ENCODE measurements at places on chromosomes 7 and 10.

GRCh38 chr10:102712843-102713538 lies 1.2 kb downstream of the ARL3 start:
- DNase-seq: no peak

DNA sequence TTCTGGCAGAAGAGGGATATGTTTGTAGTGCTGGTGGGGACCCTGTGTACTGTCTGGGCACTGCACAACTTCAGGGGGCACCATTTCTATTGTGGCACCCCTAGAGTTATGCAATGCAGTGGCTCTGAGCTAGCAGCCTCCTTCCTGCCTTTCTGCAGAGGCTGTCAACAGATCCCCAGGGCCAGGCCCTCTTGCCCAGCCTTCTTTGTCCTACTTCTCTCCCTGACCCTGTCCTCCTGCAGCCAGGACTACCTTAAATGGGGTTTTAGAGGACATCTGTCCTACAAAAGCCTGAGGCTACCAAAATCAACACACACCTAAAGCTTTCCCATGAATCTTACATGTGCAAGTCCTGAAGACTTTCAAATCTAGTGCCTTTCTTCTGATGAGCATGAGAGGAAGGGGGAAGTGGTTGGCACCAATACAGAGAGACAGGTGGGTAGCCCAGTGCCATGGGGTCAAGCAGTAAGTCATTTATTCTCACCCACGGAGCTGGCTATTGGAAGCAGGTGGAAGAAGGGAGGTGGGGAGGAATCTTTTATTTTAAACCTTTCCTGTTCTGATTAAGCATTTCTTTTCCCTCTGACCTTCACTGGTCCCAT lies 2.4 kb downstream of the SPOCK2 start:
- no peak for DNase-seq

- no peak for DNase-seq
Observed at GRCh38 chr10:100008708-100009282, 952 bp downstream of the DNMBP start.

- no peak for DNase-seq
Observed at GRCh38 chr10:22742678-22743077, 28.3 kb upstream of the PIP4K2A start.

DNA sequence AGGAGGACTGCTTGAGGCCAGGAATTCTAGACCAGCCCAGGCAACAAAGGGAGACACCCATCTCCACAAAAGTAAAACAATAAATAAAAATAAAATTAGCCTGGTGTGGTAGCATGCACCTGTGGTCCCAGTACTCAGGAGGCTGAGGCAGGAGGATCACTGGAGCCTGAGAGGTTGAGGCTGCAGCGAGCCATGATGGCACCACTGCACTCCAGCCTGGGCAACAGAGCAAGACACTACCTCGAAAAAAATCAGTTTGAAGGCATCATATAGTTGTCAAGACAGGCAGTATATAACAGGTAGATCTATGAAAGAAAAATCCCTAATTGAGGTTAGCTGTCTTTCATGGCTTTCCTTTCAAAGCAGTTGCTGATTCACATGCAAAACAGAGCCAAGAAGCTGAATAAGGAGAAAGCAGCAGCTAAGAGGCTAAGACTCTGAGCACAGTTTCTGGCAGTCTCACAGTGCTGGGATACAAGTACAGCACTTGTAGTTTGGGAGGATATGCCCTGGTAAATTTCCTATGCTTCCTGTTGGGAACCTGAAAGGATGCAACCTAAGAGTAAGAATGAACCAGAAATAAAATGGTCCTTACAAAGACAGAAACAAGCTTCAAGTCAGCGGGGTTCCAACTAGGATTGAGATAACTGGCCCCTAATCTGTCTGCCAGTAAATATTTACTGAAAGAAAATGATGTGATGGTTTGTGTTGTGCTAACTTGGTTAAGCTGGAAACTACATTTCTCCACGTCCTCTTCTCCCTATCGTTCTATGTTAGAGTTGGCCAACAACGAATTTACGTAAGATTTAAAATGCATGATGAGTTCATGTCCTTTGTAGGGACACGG lies 368.5 kb upstream of the HPS1 start:
- DNase-seq: no peak

- DNase-seq: no peak
Observed at GRCh38 chr10:18608596-18608995, 42.8 kb downstream of the NSUN6 start.

GRCh38 chr10:44824607-44825006 lies 86.5 kb upstream of the TMEM72 start:
- no peak for DNase-seq

DNA sequence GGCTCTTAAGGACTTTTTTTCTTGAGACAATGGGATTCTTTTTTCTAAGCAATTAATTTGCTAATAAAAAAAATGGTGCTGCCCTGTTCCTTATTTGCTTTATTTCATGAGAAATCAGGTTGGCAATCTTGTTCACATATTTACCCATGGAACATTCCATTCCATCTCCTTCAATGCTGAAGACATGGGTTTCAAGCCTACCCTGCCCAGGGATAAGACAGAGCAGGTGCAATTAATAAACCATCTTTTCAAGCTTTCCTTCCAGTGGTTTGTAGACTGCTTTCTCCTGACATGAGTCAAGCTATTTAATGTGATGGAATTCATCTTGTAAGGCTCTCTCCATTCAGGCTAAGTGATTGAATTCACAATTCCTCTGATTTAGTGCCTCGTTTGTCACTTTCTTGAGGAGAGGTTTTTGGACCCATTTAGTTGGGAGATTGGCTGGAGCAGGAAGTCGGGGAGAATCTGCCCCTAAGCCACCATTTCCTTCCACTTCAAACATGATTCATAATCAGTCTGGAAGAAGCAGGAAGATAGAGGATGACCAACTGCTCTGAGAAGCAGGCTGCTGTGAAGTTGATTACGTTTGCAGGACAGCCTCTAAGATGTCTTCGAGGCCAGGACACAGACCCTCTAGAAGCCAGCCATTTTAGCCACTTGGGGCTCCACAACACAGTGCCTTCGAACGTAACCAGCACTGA lies 552.4 kb upstream of the GALNT17 start:
- DNase-seq: no peak

DNA sequence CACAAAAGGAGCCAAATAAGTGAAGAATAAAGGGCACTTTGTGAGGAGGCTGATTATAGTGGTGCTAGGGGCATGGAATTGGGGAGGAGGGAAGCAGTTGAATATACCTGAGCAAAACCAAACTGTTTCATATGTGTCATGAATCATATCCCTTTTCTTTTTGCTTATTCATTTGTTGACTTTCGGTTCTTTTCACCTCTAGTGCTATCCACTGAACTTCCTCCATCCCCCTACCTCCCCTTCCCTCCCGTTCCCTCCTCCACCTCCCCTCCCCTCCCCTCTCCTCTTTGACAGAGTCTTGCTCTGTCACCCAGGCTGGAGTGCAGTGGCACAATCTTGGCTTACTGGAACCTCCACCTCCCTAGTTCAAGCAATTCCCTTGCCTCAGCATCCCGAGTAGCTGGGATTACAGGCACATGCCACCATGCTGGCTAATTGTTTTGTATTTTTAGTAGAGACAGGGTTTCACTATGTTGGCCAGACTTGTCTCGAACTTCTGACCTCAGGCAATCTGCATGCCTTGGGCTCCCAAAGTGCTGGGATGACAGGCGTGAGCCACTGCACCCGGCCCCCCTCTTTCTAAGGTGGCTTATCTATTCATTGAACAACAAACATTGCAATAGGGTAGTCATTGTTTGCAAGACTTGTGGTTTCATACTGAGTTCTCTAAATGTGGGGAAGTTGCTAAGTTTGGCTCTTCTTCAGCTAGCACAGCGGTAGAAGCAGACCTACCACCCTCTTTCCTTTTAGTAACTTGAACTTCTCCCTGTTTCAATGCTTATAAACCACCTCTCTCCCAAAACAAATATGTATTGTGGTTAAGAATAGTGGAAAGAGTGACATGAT lies 150.4 kb upstream of the PRPS1L1 start:
- no peak for DNase-seq

- no peak for DNase-seq
Observed at GRCh38 chr7:105792488-105793370, 83.7 kb downstream of the ATXN7L1 start.

DNA sequence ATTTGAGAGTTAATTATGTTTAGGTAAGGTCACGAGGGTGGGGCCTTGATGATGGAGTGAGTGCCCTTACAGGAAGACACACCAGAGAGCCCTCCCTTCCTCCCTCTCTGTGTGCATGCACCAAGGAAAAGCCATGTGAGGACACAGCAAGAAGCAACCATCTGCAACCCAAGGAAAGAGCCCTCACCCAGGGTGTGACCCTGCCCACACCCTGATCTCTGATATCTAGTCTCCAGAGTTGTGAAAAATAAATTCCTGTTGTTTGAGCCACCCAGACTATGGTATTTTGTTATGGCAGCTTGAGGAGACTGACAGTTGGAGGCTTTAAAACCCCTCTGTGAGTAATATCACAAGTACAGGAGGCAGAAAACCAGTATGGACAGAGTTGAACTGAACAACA lies 15.0 kb upstream of the MCM10 start:
- DNase-seq: no peak

GRCh38 chr10:23975431-23975830 lies 233.5 kb upstream of the KIAA1217 start:
- DNase-seq: no peak

DNA sequence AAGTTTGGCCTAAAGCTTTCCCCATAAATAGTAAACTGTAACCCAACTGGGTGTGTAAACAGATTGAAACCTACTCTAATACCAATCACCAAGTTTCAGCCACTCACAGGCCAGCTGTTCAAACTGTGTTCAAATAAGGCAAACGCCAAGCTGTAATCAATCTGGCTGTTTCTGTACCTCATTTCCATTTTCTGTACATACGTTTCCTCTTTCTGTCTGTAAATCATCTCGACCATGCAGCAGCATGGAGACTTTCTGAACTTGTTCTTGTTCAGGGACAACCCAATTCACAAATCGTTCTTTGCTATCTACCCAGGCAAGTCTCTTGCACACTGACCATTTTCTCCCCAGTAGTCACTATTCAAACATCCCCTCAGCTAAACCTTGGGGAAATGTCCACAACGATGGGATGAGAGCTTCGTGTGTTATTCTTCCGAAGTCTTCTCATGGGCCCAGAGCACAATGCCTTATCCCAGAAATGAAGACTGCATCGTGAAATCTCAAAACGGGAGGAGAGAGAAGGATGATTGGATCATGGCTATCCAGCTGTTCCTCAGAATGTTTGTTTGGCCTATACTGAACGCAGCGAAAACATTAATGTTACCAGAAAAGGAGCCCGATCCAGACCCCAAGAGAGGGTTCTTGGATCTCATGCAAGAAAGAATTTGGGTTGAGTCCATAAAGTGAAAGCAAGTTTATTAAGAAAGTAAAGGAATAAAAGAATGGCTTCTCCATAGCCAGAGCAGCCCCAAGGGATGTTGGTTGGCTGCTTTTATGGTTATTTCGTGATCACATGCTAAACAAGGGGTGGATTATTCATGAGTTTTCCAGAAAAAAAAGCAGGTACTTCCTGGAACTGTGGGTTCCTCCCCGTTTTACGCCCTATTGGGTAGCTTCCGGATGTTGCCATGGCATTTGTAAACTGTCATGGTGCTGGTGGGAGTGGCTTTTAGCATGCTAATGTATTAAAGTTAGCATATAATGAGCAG lies 86.2 kb downstream of the SLC16A9 start:
- DNase-seq: no peak

DNA sequence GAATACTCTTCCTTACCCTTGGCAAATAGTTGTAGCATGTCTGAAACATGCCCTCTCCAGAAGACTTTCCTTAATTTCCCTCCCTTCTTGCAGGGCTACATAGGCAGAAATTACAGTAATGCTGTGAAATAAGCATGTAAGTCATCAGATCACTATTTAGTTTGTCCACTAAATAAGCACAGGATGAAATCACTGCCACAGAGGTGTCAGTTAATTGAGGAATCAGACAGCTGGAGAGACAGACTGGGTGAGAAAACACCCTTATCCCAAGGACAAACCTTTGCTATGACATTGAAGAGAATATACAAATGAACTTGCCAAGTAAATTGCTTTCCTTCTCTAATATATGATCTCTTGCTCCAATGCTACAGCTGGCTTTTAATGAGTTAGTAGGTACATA lies 129.3 kb downstream of the CHRM2 start:
- DNase-seq: no peak

GRCh38 chr10:4011136-4011812 lies 226.3 kb upstream of the KLF6 start:
- no peak for DNase-seq

DNA sequence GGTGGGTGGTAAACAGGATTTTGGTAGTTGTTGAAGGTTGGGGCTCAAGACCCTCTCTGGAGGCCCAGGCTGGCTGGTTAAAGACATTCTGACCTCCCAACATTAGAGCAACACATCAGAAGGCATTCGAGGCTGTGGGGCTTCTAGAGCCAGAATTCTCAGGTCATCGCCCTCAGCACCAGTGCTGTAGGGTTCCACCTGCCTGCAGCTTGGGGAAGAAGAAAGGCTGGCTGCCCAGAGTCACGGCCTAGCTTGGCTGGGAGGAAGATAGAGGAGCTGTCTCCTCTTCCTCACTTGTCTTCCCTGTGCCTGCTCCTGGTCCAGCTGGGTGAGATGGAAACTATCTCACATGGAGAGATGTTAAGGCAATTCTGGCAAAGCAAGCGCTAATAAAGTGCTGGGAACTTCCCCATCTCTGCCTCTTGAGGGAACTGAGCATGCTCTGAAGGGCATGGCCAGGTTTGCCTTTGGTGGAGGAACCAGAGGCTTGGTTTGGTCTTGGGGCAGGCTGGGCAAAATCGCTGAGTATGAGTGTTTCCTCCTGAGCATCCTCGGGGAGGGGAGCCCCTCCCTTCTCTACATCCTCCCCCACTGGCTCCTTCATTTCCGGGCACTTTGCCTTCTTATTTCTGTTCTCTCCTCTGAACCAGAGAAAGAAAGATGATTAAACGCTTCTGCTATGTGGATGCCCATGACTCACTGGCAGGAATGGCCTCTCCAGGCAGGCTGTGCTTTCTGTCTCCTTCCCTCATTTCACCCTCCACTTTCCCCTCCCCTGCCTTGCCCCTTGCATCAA lies 509.0 kb upstream of the PODXL start:
- DNase-seq: no peak

DNA sequence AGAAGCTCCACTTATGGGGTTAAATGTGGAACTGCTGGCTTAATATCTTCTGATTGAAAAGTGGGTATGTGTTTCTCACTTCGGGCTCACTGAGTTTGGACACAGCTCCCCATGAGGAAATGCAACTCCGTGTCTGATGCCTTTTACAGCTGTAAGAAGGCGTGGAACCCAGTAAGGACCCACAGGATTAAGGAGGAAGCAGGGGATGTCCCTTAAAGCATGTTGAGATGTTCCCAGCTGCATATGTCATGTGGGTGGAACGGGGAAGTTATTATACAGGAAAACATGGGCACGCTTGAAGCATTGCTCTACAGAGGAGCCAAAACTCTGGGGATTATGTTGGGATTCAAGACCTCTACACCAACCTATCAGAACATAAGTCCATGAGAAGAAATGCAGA lies 224.4 kb downstream of the NEBL start:
- DNase-seq: no peak

DNA sequence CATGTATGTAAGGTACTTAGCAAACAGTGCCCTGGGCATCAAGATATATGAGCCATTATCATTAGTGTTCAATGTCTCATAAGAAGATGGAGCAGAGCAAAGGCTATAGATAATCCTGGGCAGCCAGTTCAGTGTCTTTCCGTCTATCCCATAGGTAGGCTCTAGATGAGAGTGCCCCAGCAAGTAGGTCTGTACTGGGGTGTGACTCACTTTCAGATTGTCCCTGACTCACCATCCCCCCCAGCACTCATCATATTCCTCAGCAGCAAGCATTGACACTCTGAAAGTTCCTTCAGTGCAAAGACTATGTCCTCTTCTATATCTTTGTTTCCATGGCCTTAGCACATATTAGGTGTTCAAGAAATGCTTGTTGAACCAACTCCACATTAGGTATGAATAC lies 20.0 kb upstream of the FAM204A start:
- no peak for DNase-seq
